ENCODE measurements at places on chromosomes 7 and 10.

GRCh38 chr7:79304711-79305110, 148.8 kb downstream of the MAGI2 start:
- DNase-seq, result no peak

GRCh38 chr7:114658216-114658615, 243.6 kb downstream of the FOXP2 start:
- DNase-seq, result no peak

DNA sequence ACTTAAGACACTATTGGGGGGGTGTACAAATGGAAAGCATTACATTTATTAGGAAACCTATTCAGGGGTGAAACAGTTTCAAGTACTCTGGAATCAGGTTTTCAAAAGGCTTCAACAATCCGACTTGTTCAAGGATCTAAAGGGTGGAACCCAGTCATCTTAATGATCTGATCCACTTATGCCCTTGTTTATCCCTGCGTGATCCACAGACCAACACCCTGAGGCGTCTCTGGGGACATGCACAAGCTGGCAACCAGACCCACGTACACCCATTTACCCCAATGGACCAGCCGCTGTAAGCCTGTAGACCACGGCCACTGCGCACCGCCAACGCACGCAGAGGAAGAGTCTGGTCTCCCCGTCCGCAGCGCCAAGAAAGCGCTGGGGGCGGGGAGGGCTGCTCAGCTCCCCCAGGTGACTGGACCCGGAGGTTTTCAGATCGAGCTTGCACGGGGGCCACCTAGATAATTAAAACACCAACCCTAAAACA, 13.4 kb downstream of the HNRNPF start:
- DNase-seq, result peak; percentile 21

DNA sequence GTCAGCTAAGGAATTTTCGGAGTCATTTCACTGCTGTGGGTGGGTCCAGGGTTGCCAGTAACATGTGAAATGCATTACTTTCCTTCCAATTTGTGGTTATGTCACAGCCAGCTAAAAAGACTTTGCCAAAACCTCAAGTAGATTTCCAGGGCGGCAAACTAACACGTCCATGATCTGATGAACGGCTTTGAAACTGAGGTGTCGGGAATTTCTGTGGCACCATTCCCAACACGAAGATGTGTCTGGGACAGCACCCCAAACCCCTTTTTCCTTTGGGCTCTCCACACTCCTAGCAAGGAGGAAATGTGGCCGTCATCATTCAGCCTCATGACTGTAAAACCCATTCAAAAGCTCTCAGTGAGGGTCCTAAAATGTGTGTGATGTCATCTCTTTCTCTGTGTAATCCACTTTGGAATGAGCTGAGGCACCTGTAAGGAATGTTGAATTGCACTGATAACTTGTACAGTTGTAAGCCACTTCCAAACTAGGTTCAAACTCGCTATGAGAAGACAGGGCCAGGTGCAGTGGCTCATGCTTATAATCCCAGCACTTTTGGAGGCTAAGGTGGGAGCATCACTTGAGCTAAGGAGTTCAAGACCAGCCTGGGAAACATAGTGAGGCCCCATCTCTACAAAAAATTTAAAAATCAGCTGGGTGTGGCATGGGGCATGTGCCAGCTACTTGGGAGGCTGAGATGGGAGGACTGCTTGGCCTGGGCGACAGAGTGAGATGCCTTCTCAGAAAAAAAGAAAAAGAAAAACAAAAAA, 146.1 kb upstream of the FRMD4A start:
- no peak for DNase-seq

- no peak for DNase-seq
Measured at GRCh38 chr10:131183546-131184045, 127.9 kb downstream of the TCERG1L start.

DNA sequence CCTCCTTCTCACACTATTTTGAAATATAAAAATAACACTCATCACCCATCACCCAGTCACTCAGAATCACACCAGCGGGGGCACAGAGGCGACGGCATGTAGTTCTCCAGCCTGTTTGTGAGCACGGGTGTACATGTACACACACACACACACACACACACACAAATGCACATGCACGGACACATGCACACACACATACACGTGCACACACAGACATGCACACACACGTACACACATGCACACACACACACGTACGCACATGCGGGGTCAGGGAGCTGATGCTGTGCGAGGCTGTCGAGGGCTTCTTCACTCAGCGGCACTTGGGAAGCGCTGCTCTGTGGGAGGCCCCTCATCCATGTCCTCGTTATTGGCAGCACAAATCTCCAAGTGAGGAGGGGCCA, 178.8 kb downstream of the ELFN1 start:
- no peak for DNase-seq

GRCh38 chr7:29924006-29924405, 65.6 kb downstream of the SCRN1 start:
- no peak for DNase-seq

- DNase-seq, result no peak
Measured at GRCh38 chr10:84047258-84048010, 91.9 kb upstream of the GHITM start.

DNA sequence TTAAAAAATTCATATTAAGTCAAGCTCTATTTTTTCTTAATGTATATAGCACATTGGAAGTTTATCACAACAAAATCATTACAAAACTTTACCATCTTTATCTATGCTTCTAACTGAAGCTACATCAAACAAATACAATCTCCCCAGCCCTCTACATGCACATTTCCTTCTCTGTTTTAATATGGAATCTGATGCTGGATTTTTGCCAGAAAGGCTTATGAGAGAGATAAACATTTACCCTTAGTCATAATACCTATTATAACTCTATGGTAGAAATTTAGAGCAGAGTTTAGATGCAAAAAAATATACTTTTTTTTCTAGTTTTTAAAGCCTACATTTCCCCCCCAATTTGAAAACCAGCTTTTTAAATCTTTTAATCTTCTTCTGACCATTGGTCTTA, 1198.6 kb downstream of the GATA3 start:
- no peak for DNase-seq

- no peak for DNase-seq
Measured at GRCh38 chr10:123367195-123367594, 213.0 kb downstream of the BUB3 start.

DNA sequence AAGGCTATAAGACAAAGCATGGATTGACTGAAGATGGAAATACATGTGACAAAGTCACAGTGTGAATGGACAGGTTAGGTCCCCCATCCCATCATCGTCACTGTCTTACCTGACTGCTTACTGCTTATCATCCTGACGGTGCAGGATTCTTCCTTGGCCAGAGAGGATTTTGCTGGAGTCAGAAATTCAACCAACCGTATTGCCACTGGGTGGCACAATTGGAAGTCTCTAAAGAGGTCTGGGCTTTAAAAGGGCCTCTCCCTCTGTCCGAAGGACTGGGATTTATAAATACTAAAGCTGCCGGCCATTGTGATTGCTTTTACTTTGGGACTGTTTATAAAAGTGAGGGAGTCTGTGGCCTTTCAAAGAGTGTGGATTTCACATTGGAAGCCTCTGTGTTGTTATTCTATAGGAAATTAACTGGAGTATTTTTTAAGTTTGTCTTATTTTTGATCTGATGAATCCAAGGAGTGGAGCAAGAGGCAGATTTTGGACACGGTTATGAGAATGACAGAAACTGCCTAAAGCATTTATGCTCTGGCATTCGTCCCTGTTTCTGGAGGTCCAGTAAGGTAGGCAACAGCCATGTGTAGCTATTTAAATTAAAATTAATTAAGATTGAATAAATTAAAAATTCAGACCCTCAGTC, 113.3 kb upstream of the CREB5 start:
- DNase-seq, result no peak

GRCh38 chr7:22549667-22550513, 49.9 kb upstream of the STEAP1B start:
- no peak for DNase-seq

DNA sequence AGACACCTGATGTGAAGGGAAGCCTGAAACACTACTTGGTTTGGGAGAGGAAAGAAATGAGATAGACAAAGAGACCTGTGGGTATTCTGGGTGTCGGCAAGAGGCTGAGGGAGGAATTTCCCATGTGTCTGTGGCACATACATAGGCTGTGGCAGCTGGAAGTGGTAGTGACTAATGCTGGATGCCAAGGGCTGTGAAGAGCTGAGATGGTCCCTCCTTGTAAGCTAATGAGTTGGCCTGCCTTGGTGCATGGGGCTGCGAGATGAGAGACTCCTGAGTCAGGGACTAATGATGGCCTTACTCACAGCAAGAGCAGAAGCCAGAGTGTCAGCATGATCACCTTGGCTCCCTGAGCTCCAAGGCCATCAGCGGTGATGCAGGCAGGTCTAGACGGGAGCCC, 119.0 kb upstream of the EEPD1 start:
- no peak for DNase-seq

GRCh38 chr7:80508440-80508839, 3.4 kb downstream of the GNAT3 start:
- no peak for DNase-seq

DNA sequence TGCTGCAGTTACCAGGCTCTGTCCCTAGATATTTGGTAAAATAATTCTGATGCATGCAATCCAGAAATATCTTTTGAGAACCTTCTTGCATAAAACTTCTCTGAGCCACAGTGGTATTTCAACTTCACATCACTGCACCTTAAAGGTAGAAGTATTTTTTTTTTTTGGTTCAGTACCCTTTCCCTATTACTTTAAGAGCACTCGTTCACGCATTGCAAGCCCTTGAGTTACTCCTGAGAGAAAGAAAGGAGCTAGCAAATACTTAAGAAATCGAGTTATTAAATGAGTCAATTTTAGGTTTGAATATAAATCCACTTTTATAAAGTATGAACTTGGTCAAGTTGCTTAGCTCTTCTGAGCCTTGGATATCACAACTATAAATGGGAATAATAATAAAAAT, 607.1 kb upstream of the LRRTM3 start:
- no peak for DNase-seq

DNA sequence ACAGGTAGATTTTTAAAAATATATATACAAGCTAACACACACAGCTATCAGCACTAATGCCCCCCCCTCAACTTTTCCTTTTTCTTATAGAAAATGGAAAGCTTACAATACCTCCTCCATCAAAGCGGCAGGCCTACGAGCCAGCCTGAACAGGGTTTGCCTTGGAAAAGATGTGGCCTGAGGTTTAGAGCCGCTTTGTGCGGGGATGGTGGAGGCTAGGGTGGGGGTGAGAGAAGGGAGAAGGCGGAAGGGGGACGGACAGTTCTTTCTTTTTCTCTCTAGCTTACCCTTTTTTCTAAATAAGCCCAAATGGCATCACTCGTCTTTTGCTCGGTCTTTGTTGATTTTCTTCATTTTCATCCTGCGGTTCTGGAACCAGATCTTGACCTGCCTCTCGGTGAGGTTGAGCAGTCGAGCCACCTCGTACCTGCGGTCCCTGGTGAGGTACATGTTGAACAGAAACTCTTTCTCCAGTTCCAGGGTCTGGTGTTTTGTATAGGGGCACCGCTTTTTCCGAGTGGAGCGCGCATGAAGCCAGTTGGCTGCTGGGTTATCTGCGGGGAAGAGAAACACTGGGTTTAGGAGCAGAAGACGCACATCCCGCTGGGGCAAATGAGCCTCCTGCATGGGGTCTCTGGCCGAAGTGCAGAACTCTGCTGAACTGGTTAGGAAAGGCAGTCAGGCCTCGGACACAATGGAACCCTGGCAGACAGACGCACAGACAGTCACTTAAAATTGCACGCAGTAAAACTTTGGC, 1.9 kb downstream of the HOXA9 start:
- no peak for DNase-seq

DNA sequence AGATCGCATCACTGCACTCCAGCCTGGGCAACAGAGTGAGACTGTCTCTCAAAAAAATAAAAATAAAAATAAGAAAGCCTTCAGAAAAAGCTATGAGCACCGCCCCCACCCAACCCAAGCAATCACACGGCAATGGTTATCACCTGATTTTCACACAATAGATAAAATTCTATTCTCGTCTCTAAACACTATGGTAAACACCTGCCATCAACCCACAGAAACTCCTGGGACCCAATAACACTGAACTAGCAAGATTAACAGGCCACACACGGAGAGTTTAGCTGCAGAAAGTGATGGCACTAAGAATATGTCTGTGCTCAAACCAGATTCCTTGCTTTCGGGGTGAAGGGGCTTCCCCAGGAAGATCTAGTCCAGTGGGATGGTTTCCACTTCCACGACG, 173.8 kb downstream of the DIP2C start:
- no peak for DNase-seq

- no peak for DNase-seq
Measured at GRCh38 chr10:43125274-43125845, 12.9 kb upstream of the CSGALNACT2 start.

GRCh38 chr7:4724648-4725013, 42.5 kb downstream of the FOXK1 start:
- DNase-seq, result no peak

GRCh38 chr7:8115547-8116402, 146.2 kb downstream of the ICA1 start:
- DNase-seq, result no peak

- no peak for DNase-seq
Measured at GRCh38 chr10:32112055-32112454, 55.8 kb upstream of the KIF5B start.

DNA sequence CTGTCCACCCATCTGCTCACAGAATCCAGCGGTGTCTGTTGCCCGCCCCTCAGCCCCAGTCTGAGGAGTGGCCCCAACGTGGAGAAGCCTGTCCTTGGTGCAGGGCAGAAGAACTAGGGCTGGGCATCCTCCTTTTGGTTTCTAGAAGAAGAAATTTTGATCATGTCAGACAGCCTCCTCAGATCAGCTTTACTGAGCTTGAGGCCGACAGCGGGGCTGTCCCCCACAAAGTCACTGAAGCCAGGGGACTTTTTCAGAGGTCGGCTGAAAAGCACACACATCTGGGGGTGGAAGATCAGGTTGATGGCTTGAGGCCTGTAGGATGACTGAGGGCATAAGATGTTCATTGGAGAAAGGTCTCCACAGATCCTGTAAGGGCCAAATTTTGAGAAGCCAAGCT, 767.9 kb downstream of the GRID1 start:
- DNase-seq, result no peak

- DNase-seq, result no peak
Measured at GRCh38 chr7:96962221-96962885, 43.0 kb upstream of the DLX6 start.

GRCh38 chr7:140650367-140650766, 9.8 kb upstream of the DENND2A start:
- DNase-seq, result no peak

DNA sequence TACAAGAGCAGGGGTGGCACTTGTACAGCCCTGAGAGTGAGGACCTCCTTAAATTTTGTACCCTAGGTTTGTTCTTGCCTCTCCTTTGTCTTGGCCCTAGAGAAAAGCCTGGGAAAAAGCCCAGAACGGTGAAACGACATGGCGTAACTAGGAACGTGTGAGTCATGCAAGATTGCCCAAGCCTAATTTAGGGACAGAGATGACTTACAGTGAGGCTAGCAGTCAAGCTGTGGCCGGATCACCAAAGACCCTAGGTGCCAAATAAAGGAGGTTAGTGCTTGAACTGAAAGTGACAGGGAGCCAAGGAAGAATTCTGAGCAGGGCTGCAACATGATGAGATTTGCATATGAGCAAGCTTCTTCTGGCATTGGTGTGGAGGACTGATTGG, 25.1 kb downstream of the TBXAS1 start:
- no peak for DNase-seq

GRCh38 chr7:136874393-136875032, 6.1 kb downstream of the CHRM2 start:
- DNase-seq, result no peak

GRCh38 chr10:93680412-93681047, 21.9 kb downstream of the FRA10AC1 start:
- DNase-seq, result no peak

GRCh38 chr10:11663763-11664555, 52.5 kb upstream of the USP6NL start:
- DNase-seq, result no peak

Data from stimulated activated CD8-positive, alpha-beta memory T cell treated with anti-CD3 and anti-CD28 coated beads, Interleukin-4, amount 100 ng/mL, for 24 hours (primary cell).